Activated T-helper 17 cell treated with anti-CD3 and anti-CD28 coated beads, Interleukin-2, amount 50 U/mL, for 72 hours (primary cell): ENCODE measurements at places on chromosomes 13 and 19. TPM values are rescaled to one million over a fixed set of nuclear protein-coding genes. Genes with fewer than 3 reads are reported as not detected.

DNA sequence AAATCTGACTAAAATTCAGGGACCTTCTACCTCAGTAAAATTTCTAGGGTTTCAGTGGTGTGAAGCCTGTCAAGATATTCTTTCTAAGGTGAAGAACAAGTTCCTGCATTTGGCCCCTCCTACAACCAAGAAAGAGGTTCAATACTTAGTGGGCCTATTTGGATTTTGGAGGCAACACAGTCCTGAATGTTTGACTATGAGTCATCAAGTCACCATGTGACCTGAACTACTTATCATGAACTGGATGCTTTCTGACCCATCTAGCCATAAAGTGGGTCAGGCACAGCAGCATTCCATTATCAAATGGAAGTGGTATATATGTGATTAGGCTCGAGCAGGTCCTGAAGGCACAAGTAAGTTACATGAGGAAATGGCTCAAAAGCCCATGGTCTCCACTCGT lies 163.0 kb upstream of the IRS2 start:
- H3K27ac ChIP-seq: no peak overlapping the region
- ATAC-seq: no peak
- peaks cover 10% of the 10 kb centered on the region for H3K27me3 ChIP-seq
- no peaks in the 10 kb centered on the region for H3K36me3 ChIP-seq

The CARS2 gene
- 44.2 TPM for total RNA-seq

The ZNF69 gene
- total RNA-seq: 1.5 TPM

The ZNF132 gene
- 3.8 TPM for total RNA-seq

The C19orf12 gene
- total RNA-seq: 39.1 TPM
